ENCODE measurements at places on chromosomes 12 and 14.

DNA sequence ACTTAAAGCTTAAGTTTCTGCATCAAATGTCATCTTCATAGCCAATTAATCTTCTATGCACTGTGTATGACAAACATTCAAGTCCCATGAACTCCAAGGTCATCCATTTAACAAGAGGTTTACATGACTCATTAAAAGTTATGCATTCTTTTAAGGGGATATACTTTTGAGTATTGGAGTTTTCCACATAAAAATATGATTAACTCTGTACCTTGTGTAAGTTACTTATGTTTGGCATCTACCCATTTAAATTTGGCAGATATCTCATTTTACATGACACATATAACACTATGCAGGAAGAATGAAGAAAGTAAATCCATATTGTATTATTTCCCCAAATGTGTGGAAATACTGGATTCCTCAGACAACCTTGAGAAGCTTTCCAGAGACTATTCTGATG, 240.2 kb downstream of the PAX9 start:
- no peak for DNase-seq

DNA sequence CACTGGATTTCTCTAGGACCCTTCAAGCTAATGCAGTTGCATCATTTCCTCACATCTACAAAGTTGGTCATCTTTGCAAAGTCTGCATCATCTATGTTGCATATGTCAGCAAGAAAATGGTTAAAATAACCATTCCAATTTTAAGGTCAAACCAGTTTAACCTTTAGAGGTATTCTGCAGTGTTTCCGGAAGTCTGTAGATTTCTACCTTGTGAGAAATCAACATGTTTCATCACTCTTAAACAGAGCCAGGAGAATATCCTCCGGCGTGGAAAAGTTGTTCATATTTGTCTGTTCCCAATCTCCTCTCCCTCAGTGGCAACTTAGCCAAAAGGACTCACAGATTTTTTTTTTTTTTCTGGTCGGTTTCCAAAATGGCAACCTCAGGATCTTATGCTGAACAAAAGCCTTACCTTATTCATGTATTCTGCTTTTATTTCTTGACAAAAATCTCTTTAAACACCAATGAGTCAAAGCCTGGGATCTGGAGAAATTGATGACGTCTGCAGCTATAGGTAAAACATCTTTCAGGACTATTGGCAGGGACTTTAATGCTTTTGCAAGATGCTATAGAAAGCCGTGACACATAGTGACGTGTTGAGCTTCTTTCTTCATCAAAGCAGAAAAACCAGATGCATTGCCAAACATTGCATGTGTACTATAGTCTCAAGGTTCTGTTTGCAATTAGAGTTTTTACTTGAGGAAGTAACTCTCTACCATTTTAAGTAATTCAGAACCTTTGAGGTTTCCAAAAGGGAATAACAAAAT, 16.0 kb upstream of the CDK17 start:
- DNase-seq = no peak

DNA sequence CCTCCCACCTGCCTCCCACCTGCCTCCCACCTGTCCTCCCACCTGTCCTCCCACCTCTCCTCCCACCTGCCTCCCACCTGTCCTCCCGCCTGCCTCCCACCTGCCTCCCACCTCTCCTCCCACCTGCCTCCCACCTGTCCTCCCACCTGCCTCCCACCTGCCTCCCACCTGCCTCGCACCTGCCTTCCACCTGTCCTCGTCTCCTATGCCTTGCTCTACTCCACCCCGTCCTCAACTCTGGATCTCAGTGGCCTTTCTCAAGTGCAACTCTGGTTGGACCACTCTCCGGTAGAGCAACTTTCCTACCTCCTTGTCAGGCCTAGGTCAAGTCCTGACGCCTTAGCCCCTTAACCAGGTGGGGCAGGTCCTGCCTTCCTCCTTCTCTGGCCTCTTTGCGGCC, 29.3 kb upstream of the PEX5 start:
- DNase-seq = no peak

DNA sequence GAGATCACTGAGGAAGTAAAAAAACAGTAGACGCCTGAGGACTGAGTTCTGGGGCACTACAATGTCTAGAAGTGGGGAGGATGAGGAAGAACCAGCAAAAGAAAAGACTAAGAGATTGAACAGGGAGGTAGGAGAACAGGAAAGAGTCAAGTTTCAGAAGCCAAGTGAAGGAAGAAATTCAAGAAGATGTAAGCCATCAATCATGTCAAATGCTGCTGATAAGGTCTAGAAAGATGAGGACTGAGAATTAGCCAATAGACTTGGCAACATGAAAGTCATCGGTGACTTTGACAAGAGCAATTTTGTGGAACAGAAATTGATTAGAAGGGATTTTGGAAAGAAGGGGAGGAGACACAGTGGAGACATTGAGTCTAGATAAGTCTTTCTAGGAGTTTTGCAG, 54.8 kb upstream of the CRY1 start:
- DNase-seq = no peak

DNA sequence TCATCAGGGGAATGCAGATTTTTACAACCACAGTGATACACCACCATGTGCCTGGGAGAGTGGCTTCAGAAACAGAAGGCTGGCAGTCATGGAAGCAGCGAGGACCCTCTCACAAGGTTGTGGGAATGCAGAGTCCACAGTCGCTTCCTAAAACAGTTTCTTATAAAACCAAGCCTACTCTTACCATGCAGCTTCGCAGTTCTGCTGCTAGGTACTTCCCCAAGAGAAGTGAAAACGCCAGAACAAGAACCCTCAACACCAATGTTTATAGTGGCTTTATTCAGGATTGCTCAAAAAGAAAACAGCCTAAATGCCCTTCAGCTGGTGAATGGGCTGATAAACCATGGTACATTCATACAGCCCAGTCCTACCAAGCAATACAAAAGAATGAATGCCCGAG, 87.2 kb downstream of the DDX51 start:
- DNase-seq = no peak

GRCh38 chr12:68771223-68771925, 25.4 kb downstream of the SLC35E3 start:
- no peak for DNase-seq

DNA sequence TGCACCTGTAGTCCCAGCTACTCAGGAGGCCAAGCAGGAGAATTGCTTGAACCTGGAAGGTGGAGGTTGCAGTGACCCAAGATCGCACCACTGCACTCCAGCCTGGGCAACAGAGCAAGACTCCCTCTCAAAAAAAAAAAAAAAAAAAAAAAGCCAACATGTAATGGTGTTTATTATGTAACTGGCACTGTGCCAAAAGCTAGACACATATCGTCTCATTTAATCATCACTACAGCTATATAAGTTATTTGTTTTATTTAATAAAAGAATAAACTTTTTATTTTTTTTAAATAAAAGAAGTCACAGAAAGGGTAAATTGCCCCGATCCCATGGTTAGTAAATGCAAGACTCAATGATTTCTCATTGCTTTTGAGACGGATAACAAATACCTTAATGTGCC, 76.9 kb downstream of the PTCSC3 start:
- no peak for DNase-seq

- no peak for DNase-seq
Measured at GRCh38 chr12:103698752-103699560, 111.9 kb downstream of the STAB2 start.

DNA sequence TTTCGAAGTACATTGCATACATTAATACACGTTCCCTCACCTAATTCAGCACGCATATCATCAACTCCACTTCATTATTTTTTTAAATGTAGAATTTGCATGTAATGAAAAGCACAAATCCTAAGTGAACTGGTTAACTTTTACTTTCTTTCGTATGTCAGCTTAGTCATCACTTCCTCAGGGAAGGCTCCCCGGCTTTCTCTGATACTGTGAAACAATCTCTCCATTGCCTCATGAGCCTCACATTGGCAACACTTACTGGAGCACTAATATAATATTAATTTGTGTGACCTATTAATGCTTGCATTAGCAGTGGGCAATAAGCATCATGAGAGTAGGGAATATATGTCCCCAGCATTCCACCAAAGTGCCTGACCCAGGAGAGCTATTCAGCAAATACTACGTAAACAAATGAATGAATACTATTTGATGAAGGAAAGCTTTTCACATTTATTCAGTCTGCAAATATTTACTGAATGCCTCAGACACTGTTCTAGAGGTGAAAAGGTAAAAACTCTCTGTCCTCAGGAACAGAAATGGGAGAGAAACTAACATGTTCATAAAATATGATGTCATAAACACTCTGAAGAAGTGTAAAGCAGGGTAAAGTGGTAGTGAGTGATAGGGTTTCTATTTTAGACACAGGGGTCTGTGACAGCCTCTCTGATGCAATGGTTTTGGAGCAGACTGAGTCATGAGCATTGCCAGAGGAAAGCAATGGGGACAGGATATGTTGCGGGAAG, 327.5 kb upstream of the DIO2 start:
- DNase-seq = no peak

DNA sequence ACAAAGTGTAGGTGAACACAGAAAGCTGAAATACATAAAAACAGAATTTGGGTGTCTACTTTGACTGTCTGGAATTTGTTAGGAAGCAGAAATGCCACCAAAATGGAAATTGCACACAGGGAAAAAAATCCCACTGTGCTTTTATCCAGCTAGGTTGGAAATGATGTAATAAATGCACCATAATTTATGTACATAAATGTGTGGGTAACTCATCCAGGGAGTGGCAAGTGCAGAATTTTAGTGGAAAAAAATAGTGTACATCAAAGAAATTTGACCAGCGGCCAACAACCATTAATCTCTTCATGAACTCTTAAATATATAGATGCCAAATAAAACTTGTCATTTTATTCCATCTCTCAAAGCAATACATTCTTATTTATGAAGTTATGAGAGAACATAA, 105.6 kb downstream of the LLPH start:
- DNase-seq = no peak

DNA sequence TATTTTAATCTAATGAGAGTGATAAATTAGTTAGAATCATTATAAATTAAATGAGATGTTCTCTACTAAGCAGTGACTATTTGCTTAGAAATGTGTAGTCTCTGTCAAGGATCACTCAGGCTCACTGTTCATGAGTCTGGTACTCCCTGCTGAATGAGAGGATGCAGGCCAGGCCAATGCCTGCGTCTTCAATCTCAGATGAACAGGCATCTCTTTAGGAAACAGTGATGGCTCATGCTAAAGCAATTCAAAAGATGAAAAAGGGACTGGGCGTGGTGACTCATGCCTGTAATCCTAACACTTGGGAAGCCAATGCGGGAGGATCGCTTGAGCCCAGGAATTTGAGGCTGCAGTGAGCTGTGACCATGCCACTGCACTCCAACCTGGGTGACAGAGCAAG, 106.8 kb downstream of the ZFC3H1 start:
- DNase-seq = no peak

- no peak for DNase-seq
Measured at GRCh38 chr12:123242116-123242904, 9.1 kb downstream of the MTRFR start.

DNA sequence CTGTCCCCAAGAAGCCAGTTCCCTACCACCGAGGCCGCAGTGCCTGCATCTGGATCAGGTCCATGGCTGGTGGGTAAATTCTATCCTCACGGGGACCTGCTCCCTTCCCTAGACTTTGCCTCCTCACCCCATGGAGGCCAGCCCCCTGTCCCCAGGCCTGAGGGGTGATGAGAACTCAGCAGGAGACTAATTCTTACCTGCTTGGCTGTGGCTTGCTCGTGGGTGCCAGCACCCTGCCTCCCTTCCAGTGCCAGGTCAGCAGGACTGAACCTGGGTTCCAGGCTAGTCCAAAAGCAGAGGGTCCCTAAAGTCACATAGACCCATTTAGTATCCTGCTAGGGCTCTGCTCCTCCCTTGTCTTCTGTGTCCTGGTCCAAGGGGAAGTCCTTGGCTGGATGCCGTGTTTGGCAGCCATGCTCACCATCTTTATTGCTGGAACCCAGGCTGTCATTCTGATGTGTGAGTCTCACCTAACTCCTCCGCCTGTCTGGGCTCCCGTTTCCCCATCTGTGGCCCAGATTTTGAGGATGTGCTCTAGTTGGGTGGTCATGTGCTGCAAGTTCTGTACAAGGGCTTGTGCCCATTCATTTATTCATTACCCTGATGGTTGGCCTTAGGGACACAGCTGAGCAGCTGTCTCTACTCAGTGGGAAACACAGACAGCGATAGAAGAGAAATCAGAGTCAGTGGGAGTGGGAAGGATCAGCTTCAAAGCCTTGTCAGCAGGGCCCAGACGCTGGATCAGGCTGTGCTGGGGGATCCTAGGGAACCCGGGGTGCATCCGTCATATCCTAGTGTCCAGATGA, 949 bp downstream of the PLBD2 start:
- peak; percentile 66 for DNase-seq

DNA sequence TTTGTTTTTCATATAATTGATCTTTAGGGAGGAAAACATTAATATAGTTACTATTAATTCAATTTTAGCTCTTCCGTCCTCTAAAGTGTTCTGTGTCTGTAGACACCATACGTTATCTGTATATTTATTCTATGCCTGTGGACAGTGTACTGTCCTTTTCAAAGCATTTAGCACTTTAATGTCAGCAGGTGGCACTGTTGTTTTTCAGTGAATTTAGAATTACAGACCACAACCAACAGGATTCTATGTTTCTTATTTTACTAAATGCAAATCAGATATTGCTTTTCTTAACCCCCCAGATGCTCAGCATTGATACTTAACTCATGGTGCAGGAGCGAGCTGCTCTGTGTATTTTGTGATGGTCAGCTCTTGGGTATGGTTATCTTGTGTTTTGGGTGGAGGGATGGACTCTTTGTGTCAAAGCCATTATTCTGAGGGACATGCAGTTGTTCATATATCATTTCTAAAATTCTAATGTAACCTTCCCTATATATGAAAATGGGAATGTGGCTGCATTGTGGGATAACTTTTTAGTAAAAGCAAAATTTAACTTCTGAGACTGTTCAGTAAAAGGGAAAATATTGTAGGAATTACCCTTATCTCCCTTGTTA, 65.2 kb downstream of the PAPOLA start:
- DNase-seq = peak; percentile 74

GRCh38 chr12:1859643-1860042, 39.3 kb downstream of the LRTM2 start:
- no peak for DNase-seq

DNA sequence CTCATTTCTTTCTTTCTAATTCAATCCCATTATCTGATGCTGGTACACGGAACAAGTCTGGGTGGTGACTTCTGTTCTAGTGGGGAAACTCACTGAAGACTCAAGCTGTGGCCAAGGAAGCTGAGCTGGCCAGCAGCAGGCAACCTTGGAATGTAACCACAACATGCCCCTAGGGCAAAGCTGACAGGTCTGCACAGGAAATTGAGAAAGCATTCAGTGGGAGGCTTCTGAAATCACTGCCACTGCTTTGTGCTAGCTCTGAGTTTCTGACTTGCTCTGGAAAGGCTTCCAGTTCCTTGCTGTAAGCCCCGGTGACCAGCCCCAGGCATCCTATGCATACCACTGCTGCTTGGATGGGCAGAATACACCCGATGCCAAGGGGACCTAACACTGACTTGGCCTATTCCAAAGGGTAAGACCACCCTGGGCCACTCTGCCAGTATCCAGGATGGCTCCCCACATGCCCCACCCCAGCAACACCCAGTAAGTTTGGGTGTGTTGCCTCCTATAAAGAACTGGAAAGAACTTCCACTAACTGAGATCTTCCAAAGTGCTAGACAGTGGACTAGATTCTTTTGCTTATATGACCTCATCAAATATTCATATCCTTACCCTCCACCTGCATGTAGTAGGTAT, 84.5 kb upstream of the CDKN3 start:
- no peak for DNase-seq
